ENCODE measurements at places on chromosomes 12 and 14.

- no peak for DNase-seq
Measured at GRCh38 chr12:9404031-9404430, 195.8 kb upstream of the PZP start.

DNA sequence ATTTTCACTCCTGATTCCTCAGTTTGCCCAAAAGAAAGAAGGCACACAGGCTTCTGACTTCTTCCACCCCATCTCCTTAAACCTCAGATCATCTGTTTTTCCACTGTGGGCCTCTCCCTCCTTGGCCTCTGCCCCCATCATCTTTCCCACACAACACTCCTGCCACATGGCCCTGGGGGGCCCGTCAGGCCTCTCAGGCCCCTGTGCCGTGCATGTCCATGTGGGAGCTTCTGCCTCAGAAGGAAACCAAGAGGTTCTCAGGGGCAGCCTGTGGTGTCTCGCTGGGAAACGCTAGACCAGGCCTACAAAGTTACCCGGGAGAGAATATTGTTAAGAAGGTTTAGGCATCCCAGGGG is 8.0 kb downstream of the KLHL33 start:
- no peak for DNase-seq

- peak; percentile 55 for DNase-seq
Measured at GRCh38 chr14:75123991-75124390, 2.9 kb downstream of the NEK9 start.

GRCh38 chr14:91015435-91015834 is 45.0 kb downstream of the RPS6KA5 start:
- DNase-seq, result no peak

DNA sequence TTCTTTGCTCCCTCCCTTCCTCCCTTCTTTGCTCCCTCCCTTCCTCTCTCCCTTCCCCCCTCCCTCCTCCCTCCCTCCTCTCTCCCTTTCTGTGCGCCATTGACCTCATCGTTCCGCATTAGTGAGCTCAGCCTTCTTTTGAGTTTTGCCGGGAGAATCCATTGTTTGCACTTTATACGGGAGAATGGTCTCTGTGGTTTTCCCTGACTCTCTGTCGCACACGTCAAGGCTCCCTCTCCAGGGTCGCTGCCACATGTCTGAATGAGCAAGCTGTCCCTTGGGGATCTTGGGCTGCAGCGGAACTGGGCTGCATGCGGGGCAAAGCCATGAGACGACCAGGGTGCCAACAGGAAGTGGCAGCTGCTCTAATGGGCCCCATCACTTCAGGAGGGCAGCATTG is 118.5 kb downstream of the GLT1D1 start:
- no peak for DNase-seq

DNA sequence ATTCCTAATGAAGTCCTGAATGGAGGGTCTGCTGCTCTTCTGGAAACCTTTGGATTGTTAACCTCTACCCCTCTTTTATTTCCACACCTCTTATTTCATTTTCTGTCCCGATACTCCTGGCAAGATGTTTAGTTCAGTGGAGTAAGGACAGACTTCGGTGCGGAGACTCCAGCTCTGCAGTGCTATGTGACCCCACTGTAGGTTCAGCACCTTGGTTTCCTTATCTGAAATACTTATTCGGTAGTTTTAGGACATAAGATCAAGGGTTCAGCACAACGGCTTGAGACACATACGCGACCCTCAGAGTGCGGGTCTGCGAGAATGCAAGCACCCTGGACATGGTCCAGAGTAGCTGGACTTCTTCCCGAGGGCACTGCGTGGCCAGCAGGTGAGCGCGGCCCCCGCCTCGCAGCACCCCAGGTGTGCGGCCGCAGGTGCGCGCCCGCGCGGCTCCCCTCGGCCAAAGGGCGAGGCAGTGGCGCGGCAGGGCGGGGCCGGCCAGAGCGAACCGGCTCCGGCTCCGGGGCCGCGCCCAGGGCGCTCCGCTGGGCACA is 465 bp upstream of the FGD4 start:
- no peak for DNase-seq

GRCh38 chr12:90301095-90301494 is 592.5 kb upstream of the ATP2B1 start:
- no peak for DNase-seq

- no peak for DNase-seq
Measured at GRCh38 chr14:92877757-92878431, 45.1 kb upstream of the CHGA start.

GRCh38 chr12:132218915-132219314 is 74.7 kb downstream of the NOC4L start:
- DNase-seq, result peak; percentile 46

GRCh38 chr12:39441189-39441962 is 1.5 kb downstream of the KIF21A start:
- DNase-seq, result no peak

- no peak for DNase-seq
Measured at GRCh38 chr12:72631926-72632685, 359.9 kb downstream of the TRHDE start.

DNA sequence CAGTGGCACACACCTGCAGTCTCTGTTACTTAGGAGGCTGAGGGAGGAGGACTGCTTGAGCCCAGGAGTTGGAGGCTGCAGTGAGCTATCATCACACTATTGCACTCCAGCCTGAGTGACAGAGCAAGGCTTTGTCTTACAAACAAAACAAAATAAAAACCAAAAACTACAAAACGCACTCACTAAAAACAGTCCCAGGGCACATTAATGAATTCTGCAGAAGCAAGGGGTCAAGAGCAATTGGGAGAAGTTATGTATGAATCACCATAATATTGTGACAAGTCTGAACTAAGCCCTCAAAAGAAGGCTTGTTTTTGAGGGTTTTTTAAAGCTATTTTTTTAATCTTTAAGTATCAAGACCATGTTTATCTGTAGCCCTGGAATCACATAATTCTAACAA is 201.1 kb downstream of the MED13L start:
- no peak for DNase-seq

DNA sequence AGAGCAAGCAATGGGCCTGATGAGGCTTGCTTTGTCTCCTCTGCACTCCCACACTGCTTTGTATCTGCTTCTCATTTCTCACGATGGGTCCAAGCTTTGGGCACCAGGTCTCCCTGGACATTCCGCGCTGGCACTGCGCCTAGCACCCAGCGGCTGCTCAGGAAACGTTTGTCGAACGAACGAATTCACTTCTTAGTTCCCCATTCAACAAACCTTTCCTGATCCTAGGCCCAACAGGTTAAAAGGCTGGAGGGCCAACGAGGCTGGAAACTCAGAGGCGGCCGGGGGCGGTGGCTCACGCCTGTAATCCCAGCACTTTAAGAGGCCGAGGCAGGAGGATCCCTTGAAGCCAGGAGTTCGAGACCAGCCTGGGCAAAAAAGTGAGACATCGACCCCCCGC is 1.0 kb upstream of the GLRX5 start:
- DNase-seq, result no peak

- DNase-seq, result peak; percentile 8
Measured at GRCh38 chr12:124548854-124549378, 18.5 kb downstream of the NCOR2 start.

- no peak for DNase-seq
Measured at GRCh38 chr12:11954181-11954580, 116.6 kb upstream of the BCL2L14 start.

GRCh38 chr14:74444866-74445265 is 18.9 kb upstream of the SYNDIG1L start:
- no peak for DNase-seq

GRCh38 chr12:26026713-26027112 is 68.2 kb downstream of the RASSF8 start:
- DNase-seq, result no peak

DNA sequence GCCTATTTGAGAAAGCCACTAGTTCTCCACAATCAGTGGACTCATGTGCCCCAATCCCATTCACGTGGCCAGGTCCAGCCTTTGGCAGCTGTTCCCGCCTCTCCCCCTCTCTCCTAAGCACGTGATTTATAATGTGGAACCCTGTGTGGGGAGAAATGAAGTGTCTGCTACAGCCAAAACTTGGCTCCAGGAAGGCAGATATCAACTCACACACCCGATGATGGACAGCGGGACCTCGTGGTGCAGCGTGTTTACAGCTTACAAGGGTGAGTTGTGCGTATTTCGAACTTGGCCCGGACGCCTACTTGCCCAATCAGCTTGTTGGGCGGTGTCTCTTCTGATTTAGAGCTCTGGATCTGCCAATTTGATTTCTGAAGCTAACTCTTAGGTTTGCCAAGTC is 38.1 kb upstream of the FAM181A start:
- no peak for DNase-seq

GRCh38 chr14:105305345-105305744 is 4.5 kb upstream of the BRF1 start:
- peak; percentile 5 for DNase-seq

GRCh38 chr12:18275981-18276380 is 14.7 kb downstream of the PIK3C2G start:
- no peak for DNase-seq

- no peak for DNase-seq
Measured at GRCh38 chr14:24789378-24789884, 155.4 kb upstream of the GZMB start.

- no peak for DNase-seq
Measured at GRCh38 chr12:124790650-124791400, 72.8 kb downstream of the SCARB1 start.

DNA sequence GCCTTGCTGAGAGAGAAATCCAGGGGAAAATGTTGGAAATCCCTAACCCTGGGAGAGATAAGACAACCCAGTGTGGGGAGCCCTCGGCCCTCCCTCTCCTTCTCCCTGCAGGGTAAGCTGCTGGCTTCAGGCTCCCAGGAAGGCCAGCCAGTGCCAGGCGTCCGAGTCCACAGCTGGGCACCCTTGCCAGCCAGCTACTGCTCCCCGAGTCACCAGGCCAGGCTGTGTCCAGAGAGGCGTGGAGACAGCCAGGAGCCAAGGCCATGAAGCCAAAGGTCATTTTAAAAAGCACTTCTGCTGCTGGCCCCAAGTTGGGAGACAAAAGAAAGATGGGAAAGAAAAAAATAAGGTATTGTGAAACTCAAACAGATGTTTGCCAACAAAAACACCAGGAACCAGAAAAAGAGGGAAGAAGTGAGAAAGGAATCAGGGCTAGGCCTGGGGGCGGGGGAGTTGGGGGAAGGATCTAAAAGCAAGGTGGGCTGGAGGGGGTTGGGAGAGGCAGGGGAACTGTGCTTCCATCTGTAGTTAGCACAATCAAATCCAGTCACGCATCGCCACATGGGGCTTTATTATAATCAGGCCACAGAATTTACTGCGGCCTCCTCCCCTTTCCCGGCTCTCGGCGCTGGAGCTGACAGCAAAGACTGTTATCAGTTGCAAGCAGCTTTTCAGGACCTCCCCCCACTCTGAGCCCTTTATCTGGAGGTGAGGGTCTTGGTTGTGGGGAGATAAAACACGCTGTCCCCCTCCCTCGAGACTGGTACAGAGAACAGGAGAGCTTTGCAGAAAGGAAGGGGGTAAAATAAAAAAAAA is 33.5 kb downstream of the RBM19 start:
- no peak for DNase-seq

- no peak for DNase-seq
Measured at GRCh38 chr14:65351493-65352194, 60.9 kb upstream of the FUT8 start.

DNA sequence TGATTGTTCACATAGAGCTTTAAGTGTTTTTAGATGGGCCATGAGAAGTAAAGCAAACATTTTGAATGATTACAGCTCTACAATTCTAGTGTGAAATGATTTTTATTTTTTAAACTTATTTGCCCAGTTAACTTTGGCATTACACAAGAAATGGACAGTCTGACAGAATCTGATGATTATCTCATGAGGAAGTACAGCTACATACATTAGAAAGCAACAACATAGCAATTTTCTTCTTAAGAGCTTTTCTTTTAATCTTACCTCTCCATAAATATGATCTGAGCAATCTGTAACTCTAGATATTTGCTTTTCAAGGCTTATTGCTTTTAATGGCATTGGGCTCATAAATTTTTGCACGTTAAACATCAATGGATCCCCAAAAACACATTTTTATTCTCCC is 26.5 kb upstream of the PPP1R12A start:
- DNase-seq, result no peak

DNA sequence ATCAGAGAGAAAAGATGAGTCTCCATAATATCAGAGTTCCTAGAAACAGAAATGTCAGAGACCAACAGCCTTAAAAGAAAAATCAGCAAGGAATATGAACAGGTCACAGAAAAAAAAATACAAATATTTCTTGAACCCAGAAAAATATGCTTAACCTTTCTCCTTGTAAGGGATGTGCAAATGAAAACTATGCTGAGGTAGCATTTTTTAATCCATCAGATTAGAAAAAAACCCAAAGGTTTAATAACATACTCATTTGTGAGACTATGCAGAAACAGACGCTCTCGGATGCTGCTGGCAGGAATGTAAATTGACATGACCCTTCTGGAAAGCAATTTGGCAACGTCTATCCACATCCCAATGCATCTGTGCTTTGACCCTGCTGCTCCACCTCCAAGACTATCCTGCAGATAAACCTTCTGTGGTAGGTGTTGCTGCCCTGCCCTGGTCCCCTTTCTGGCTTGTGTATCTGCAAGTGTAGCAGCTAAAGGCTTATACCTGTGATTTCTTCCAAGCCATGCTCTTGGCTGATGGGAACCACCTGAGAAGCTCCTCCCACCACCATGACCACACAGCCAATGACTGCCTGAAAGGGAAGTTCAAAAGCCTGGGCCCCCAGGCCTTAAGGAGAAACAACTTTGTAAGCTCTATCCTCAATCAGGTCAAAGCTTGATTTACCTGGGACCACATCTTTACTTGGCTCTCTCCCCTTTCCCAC is 49.4 kb downstream of the LTBP2 start:
- DNase-seq, result no peak

GRCh38 chr12:67578976-67579661 is 69.4 kb upstream of the DYRK2 start:
- peak; percentile 48 for DNase-seq

DNA sequence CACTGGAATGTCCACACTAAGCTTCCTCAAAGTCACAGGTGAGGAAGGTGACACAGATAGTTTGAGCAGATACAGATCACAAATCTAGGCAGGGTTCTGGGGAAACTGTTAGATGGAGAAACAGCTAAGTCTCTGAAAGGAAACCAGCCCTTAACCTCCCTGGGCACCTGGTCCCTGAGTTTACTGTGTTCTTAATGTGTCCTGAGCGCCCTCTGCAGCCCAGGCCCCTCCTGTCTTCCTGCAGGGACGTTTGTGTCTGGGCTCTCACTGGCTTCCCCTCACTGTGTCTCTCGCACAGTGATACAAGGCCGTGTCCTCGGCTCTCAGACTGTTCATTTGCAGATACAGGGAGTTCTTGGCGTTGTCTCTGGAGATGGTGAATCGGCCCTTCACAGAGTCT is 684.3 kb downstream of the TMEM121 start:
- DNase-seq, result peak; percentile 14

DNA sequence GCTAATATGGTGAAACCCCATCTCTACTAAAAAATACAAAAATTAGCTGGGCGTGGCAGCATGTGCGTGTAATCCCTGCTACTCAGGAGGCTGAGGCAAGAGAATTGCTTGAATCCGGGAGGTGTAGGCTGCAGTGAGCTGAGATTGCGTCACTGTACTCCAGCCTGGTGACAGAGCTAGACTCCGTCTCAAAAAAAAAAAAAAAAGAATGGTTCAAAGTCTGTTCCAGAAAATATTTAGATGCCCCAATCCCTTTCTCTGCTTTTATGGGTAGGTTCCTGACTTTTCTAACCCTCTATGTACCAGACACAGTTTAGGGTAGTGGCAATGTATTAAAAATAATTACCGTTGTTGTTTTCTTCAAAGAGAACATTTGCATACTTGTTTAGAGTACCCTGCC is 161.4 kb downstream of the STXBP6 start:
- DNase-seq, result no peak

GRCh38 chr12:49022558-49023178 is 4.1 kb upstream of the PRKAG1 start:
- DNase-seq, result no peak

Data from CD4-positive, alpha-beta T cell treated with Interleukin-15 for 4 hours (primary cell).